DMS79 treated with DMSO at 0.1 percent for 48 hours (cell line): ENCODE measurements at places on chromosomes 7 and 10.

DNA sequence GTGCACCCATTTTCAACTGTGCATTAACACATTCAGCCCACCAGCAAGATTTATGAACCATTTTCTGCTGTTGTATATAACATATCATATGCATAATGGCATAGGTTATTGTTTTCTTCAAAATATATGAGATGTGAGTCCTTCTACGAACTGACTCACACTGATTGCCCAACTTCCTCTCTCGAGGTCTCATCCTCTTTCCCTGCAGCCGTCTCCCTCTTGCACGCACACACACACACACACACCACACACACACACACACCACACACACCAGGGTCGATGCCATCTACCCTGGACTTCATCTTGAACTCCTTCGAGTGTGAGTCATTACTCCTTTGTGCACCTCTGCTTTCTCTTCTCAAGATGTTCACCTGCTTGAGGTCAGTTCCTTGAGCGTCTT lies 36.7 kb downstream of the EGFR start:
- no peak for DNase-seq

GRCh38 chr10:43305876-43306275 lies 39.0 kb upstream of the RASGEF1A start:
- DNase-seq: no peak

- no peak for DNase-seq
Measured at GRCh38 chr10:5896208-5897052, 6.4 kb downstream of the FBH1 start.

DNA sequence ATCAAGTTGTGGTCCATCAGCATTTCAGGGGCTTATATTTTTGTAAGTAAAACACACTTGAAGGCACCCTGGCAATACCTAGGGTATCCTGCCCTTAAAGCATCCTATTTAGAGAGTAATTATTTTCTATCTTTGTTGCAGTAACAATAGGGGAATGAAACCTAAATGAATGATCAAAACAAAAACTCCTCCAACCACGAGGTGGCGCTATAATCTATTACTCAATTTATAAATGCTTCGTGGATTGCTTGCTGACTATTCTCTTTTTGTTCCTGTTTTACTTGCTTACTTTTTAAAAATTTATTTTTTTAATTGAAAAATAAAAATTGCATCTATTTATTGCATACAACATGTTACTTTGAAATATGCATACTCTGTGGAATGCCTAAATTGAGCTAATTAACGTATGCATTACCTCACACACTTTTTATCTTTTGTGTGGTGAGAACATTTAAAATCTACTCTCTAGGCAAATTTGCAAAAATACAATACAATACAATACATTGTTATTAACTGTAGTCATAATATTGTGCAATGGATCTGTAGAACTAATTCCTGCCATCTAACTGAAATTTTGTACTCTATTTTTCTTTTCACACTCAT lies 147.7 kb upstream of the BMPER start:
- no peak for DNase-seq

- no peak for DNase-seq
Measured at GRCh38 chr10:59561477-59562121, 148.1 kb downstream of the SLC16A9 start.

DNA sequence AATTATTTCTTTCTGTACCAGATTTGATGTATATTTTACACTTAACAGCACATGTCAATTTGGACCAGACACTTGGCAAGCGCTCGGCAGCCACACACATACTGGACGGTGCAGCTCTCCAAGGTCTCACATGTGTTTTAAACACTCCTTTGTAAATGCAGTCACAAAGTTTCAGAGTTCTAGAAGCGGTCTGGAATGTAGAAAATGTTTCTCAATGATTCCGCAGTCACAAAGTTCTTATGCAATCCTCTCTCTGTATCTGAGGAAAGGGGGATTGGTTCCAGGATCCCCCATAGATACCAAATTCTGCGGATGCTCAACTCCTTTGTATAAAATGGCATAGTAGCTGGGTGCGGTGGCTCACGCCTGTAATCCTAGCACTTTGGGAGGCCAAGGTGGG lies 253.0 kb upstream of the GRB10 start:
- DNase-seq: no peak

- no peak for DNase-seq
Measured at GRCh38 chr7:2968616-2969397, 74.9 kb downstream of the CARD11 start.

- DNase-seq: no peak
Measured at GRCh38 chr10:15791816-15792524, 68.3 kb downstream of the MINDY3 start.

GRCh38 chr7:36526863-36527548 lies 137.3 kb downstream of the ANLN start:
- no peak for DNase-seq

GRCh38 chr10:84308481-84309304 lies 19.7 kb upstream of the CCSER2 start:
- DNase-seq: peak; percentile 43

GRCh38 chr7:94303695-94304094 lies 91.0 kb upstream of the COL1A2 start:
- DNase-seq: no peak

DNA sequence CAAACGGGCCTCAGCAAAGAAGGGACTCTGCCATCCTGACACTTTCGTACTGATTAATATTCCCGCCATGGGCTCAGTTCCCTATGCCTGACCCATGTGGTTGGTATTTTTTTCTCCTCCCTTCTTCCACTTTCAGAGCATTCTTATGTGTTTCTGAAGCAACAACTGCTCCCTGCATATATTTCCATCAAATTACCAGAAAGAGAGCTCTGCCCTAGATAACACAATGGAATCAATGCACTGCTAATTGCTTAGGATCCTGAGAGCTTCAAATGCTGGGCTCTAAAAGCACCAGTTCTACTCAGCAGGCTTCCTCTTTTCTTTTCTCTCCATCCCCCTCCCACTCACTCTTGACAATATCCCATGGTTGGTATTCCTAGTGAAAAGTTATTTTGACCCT lies 5.3 kb downstream of the TECTB start:
- no peak for DNase-seq

GRCh38 chr7:32062150-32062549 lies 8.1 kb downstream of the PDE1C start:
- DNase-seq: no peak

- no peak for DNase-seq
Measured at GRCh38 chr7:37198041-37198905, 250.4 kb downstream of the ELMO1 start.

- DNase-seq: no peak
Measured at GRCh38 chr10:124660404-124661125, 83.6 kb downstream of the FAM53B start.
